C1 segment of cervical spinal cord (tissue), 14 donors: ENCODE measurements at places on chromosomes 6 and 20.
A peak's percentile ranks its signal among the peaks of the same experiment; 100 is the strongest.

- DNase-seq: no peak
Measured at GRCh38 chr20:40438161-40438830, 250.7 kb downstream of the MAFB start.

DNA sequence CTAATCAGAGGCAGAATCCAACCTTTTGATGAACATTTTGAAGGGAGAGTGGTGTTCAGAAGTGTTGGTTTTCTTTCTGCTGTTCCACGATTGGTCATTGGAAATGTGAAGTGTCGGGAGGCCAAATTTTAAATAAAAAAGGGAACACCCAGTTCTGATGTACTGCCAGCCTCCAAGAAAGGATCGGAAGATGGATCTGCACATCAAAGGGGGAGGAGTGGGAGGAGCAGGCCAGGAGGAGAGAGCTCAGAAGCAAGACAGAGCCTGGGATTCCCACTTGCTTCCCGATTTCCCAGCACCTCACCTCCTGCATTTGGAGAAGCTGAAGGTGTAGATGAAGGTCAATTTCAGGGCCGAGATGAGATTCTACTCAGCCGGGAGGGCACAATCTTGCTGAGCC, 55.9 kb upstream of the NAA20 start:
- DNase-seq: no peak

GRCh38 chr6:22706651-22707050, 137.3 kb downstream of the HDGFL1 start:
- no peak for DNase-seq

- DNase-seq: no peak
Measured at GRCh38 chr6:47303342-47303741, 6.4 kb downstream of the TNFRSF21 start.

DNA sequence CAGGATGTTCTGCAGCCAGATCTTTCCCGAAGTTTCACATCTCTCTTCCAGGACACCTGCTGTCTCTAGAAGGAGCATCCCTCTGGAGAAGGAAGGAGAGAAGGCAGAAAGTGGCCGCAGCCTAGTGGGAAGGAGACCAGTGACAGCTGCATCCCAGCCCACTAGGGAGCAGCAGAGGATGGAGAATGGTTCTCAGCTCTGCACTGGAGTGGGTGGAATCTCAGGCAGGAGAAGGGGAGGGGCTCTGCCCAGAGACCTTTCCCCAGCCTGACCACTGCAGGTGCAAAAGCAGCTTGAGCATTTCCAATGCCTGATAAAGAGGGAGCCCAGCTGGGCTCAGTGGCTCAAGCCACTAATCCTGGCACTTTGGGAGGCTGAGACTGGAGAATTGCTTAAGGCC, 32.3 kb downstream of the NCR2 start:
- peak; percentile 32 for DNase-seq

GRCh38 chr20:39985271-39985827, 703.7 kb downstream of the MAFB start:
- DNase-seq: no peak

- DNase-seq: peak; percentile 64
Measured at GRCh38 chr20:1225783-1226654, at the start of gene RAD21L1. TSS of gene RAD21L1 (plus strand) at chr20:1226044. CDS start at chr20:1228454, 2,410 bp downstream.

DNA sequence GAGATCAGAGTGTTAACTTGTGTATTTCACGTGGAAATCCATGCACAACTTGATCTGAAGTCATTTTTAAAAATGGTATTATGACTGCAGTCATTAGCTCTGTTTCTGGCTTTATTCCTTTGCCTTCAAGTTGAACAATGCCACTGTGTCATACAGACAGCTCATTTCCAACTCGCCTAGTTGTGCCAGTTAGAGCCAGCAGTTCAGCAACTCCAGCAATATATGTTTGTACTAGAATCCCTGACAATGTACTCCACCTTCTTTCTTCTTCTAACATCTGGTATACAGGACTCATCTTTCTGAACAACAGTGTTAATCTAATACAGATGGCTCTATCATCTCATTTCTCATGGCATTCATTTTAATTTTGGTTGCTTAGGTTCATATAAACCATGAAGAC, 418.3 kb upstream of the POU3F2 start:
- DNase-seq: no peak

DNA sequence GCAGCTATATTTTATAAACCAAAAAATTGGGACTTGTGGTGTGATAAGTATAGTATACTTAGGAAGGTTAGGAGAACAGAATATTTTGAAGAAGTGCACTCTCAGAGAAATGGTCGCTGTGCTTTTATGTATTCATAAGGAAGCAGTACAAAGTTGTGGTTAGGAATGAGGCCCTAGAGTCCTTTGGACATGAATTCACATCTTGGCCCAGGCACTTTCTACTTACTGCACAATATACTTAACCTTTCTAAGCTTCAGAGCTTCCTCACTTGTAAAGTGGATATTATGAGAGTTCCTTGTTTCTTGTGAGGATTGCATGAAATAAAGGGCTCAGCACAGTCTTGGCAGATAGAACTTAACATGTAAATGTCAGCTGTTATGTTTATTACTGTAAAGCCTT, 21.0 kb upstream of the SERINC3 start:
- DNase-seq: no peak

GRCh38 chr20:47724396-47724795, 60.9 kb downstream of the SULF2 start:
- no peak for DNase-seq

DNA sequence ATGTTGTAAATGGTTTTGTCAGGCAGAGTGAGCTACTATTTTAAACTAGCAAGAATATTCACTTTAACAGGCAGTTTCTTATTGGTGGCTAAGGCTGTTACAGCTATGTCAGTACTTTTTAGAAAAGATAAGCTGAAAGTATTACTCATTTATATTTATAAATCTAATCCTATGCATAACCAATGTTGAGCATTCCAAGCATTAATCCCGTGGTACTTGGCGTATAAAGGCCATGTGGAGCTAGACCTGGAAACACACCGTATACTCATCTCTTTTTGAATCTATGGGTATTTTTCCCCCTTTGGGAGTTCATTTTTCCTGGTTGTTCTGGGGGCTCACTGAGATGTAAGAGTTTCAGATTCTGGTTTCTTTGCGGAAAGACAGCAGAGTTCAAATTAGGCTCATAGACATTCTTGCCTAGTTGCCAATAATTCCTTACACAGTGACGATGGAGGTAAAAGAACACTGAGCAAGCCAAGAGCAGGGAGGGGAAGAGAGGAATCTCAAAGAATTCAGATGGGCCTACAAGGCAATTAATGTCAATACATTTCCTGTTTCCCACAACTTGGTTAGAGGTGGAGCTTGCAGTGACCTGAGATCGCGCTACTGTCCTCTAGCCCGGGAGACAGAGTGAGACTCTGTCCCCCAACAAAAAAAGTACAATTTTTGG, 211.5 kb downstream of the SOX4 start:
- DNase-seq: no peak

- DNase-seq: no peak
Measured at GRCh38 chr6:15531973-15532372, 130.9 kb downstream of the DTNBP1 start.

DNA sequence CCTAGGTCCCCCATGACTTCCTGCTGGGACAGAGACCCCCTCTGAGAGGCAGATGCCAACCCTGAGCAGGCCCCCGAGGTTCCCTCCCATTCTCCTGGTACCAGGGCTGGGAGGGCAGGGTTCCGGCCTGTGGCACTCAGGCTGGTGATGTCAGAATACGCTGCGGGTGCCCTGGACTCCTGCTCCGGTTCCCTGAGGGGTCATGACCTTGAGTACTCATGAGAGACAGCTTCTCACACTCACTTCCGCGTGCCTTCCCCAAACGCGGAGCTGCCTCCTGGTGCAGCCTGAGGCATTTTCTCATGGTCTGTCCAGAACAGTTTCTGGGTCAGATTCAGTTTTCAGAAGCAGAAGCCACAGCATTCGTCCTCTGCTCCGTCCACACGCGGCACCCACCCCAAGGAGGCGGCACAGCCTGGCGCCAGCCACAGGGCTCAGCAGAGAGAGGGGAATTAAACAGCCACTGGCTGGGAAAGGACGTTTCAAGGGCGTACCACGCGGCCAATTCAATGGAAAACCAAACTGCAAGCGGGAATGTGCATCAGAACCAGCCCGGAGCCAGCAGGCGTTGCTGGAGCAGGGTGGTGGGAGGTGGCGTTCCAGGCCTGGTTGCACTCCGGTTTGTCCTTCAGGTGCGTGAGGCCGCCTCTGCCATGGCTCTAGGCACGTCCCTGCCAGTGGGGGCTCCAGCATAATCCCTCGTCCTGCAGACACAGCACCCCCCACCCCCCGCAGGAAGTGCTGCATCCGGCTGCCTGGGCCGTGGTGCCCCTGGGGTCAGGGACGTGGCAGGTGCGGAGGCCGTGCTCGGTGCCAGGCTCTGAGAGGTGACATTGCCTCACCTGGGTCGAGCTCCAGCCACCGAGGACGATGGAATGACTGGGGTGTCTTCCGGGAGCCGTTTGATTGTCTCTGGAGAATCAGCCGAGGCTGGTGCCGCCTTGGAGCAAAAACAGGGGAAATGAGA, 58.3 kb upstream of the BHLHE23 start:
- no peak for DNase-seq

DNA sequence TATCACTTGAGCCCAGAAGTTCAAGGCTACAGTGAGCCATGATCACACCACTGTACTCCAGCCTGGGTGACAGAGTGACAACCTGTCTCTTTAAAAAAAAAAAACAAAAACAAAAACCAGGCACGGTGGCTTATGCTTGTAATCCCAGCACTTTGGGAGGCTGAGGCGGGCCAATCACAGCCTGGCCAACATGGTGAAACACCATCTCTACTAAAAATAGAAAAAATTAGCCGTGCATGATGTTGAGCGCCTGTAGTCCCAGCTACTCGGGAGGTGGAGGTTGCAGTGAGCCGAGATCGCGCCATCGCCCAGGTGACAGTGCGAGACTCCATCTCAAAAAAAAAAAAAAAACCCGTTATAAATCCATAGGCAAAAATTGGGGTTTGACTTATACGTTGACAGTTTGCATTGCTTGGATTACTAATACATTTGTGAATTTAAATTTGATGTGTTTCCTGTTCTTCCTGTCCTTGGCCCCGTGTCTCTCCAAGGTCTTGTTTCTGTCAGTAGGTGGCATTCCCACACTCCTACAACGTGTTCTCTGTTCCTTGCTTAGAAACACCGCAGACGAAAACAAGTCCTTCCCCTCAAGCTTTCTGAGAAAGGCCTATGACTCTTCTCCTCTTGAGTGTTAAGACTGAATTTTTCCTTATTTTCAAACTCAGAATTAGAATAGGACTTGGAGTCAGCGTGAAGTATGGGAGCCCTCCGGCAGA, 147.0 kb downstream of the DTNBP1 start:
- peak; percentile 66 for DNase-seq

DNA sequence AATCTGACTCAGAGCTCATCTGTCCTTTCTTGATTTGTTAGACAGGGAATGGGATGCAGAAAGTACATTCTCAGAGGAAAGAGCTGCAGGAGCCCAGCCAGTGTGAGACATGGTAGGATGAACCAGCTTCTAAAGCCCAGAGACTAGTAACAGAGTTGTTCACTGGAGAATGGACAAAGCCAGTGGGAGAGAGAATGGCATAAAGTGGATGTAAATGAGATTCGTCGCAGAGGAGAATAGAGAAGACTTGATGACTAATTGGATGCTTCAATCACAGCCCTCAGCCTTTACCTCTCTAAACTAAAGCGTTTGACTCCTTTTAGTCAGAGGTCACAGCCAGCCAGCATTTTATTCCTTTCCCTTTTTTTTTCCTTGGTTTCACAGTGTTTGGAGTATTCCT, 25.5 kb upstream of the L3MBTL3 start:
- DNase-seq: no peak

DNA sequence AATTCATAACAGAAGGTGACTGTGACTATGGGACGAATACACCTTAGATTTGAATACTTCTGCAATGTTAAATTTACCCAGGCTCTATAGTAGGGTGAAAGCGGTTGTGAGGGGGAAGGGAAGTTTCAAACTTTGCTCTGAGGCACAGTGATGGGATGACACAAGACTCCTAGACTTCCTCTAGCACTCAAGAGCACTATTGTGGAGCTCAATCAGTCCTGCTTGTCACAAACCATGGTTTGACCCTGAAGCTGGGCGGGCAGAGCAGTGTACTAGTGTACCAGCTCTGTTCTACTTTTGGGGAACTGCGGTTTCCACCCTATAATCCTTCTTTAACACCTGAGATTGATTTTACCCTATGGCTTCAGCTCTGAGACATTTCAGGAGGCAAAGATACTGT, 17.1 kb downstream of the TRIM27 start:
- DNase-seq: no peak

DNA sequence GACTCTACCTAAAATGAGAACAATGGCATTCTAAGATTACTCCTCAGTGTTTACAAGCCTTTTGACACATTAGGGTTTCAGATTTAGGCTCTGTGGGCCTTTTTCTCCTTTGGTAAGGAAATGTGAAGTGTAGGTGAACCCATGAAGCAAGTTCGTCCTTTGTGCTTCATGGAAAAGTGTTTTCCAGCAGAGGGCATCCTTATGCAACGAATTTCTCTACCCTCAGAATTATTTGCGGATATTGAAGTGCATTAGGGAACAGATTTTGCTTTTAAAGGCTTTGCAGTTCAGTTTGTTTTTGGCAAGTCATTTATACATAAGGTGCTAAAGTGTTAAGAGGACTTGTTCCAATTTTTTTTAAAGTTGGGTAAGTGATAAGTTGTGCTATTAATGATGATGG, 55.7 kb upstream of the FERMT1 start:
- no peak for DNase-seq
